Natural killer cell treated with Interleukin-12 subunit alpha and Interleukin-12 subunit beta and Interleukin-15 and Interleukin-18, amount 100 ng/mL, for 72 hours (primary cell): ENCODE measurements at places on chromosomes 16 and 17. TPM values are rescaled to one million over a fixed set of nuclear protein-coding genes. Genes with fewer than 3 reads are reported as not detected.

DNA sequence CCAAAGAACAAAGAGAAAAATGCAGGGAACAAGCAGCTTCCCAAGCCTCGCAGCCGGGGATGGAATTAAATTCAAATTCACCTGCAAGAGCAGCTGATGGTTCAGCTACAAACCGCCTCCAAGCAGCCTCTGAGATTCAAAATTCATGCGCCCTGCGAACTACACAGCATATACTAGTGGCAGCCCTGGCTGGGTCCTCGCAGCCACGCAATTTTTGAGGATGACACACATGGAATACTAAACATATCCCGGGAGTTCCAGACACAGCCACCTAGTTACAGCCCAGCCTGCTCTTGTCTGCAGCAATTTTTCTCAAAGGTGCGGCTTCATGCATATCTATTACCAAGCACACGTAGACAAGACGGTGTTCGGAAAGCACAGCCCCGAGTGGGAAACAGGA is 35.9 kb upstream of the KIFC3 start:
- no peak overlapping the region for H3K27ac ChIP-seq
- H3K27me3 ChIP-seq: no peaks in the 10 kb centered on the region
- H3K36me3 ChIP-seq: no peaks in the 10 kb centered on the region
- DNase-seq: no peak

Gene ADAD2
- total RNA-seq: not detected

DNA sequence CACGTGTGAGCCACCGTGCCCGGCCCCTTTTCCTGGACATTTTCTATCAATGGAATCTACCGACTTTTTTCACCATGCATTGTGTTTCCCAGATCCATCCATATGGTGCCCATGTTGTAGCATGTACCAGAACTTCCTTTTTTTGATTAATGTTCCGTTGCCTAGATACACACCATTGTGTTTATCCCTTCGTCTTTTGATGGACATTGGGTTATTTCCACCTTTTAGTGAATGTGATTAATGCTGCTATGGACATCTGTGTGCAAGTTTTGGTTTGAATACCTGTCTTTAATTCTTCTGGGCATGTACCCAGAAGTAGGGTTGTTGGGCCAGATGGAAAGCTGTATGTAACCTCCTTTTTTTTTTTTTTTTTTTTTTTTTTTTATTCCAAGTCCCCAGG is 79.8 kb downstream of the NT5M start:
- no peak overlapping the region for H3K4me3 ChIP-seq
- DNase-seq: no peak
- H3K27me3 ChIP-seq: peaks cover 15% of the 10 kb centered on the region
- H3K36me3 ChIP-seq: no peaks in the 10 kb centered on the region

Gene ATP1B2
- not detected for total RNA-seq

- peak within 1 kb of the TSS; percentile 96 for H3K4me3 ChIP-seq
- H3K4me1 ChIP-seq: peaks cover 36% of the 10 kb centered on the region
- DNase-seq: no peak
- H3K27ac ChIP-seq: peak within 1 kb of the TSS; percentile 72
These were observed at the start of gene MPRIP for GRCh38 chr17:17042384-17042736. TSS of gene MPRIP (plus strand) at chr17:17042457. CDS start at chr17:17042849, 392 bp downstream.

DNA sequence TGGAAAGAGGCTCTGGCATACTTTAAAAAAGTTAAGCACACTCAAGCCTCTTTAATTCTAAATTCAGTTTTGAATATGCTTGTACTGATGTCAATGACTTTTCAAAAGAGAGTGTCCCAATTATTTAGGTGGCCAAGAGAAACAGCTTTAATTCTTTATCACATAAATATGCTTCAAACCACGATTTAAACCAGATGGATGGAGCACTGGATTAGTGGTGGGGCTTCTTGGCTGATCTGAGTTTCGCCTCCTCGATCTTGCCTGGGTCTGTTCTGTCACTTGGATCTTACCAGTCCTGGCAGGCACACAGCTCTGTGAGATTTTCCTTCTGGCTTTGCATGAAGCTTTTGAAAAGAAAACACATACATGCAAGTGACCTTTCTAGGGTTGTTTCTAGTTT is 467.8 kb downstream of the MAF start:
- DNase-seq: no peak
- peaks cover 3% of the 10 kb centered on the region for H3K27me3 ChIP-seq
- no peak overlapping the region for H3K4me3 ChIP-seq
- no peaks in the 10 kb centered on the region for H3K36me3 ChIP-seq
- H3K4me1 ChIP-seq: no peaks in the 10 kb centered on the region

DNA sequence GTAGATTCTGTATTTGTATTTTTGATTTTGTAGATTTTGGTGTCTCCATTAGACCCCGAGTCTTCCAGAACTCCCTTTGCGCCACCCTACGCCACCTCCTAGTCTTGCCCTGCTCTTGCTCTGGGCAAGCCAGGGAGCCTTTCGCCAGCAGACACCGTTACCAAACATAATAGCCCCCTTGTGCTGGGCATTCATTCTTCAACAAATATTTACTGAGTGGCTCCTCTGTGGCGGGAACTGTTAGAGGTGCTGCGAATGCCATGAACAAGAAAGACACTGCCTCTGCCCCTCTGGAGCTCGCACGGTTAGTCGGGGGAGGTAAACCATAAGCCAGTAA is 841 bp upstream of the GPT2 start:
- peak overlapping the region; percentile 91 for H3K27ac ChIP-seq
- H3K27me3 ChIP-seq: peaks cover 13% of the 10 kb centered on the region
- DNase-seq: no peak
- no peaks in the 10 kb centered on the region for H3K36me3 ChIP-seq

DNA sequence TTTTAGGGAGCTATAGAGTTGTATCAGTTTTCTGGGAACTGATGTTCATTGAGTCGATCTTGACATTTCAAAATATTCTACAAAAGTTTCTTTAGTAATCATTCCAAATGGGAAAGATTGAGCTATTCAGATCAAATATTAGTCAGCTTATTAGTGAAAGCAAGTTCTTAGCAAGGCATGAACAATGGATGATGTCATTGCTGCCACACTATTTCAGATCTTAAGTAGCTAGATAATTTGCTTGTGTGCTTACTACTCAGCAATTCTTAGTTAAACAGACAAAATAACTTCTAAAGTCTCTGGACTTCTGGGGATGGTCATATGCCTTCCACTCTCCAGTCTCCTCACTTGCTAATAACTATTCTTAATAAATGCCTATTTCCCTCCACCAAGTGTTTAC is 69.0 kb upstream of the CDH8 start:
- H3K27me3 ChIP-seq: no peaks in the 10 kb centered on the region
- H3K4me1 ChIP-seq: no peaks in the 10 kb centered on the region
- peaks cover 4% of the 10 kb centered on the region for H3K36me3 ChIP-seq
- no peak overlapping the region for H3K27ac ChIP-seq

Gene SLC13A2
- total RNA-seq: not detected

DNA sequence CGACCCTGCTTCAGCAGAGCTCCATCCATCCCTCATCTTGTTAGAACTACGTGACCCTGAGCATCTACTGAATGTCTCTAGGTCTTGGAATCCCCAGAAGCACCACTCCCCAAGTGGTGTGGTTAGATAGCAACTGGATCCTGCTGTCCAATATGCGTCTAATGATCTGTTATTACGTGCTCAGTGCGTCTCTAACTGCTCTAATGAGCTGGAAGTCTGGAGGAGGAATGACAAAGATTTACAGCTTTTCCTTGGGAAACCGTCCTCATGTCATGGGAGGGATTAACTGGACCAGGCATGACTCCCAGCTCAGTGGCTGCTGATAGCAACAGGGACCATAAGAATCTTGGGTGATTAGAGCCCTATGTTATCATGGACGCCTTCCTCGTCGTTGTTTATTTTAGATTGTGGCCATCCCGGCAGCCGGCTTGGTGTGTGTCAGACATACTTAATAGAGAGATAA is 150.9 kb downstream of the HS3ST3B1 start:
- H3K4me1 ChIP-seq: no peaks in the 10 kb centered on the region
- no peak overlapping the region for H3K27ac ChIP-seq
- H3K4me3 ChIP-seq: no peak overlapping the region
- no peak for DNase-seq
- no peaks in the 10 kb centered on the region for H3K36me3 ChIP-seq

- no peaks in the 10 kb centered on the region for H3K36me3 ChIP-seq
- H3K4me3 ChIP-seq: peak overlapping the region; percentile 49
- H3K4me1 ChIP-seq: peaks cover 16% of the 10 kb centered on the region
- H3K27me3 ChIP-seq: peaks cover 16% of the 10 kb centered on the region
- no peak for DNase-seq
These were observed 9.4 kb downstream of the LPO start for GRCh38 chr17:58247511-58248363.

Gene MYH2
- total RNA-seq: not detected

Gene ELMO3
- 3.6 TPM for total RNA-seq

DNA sequence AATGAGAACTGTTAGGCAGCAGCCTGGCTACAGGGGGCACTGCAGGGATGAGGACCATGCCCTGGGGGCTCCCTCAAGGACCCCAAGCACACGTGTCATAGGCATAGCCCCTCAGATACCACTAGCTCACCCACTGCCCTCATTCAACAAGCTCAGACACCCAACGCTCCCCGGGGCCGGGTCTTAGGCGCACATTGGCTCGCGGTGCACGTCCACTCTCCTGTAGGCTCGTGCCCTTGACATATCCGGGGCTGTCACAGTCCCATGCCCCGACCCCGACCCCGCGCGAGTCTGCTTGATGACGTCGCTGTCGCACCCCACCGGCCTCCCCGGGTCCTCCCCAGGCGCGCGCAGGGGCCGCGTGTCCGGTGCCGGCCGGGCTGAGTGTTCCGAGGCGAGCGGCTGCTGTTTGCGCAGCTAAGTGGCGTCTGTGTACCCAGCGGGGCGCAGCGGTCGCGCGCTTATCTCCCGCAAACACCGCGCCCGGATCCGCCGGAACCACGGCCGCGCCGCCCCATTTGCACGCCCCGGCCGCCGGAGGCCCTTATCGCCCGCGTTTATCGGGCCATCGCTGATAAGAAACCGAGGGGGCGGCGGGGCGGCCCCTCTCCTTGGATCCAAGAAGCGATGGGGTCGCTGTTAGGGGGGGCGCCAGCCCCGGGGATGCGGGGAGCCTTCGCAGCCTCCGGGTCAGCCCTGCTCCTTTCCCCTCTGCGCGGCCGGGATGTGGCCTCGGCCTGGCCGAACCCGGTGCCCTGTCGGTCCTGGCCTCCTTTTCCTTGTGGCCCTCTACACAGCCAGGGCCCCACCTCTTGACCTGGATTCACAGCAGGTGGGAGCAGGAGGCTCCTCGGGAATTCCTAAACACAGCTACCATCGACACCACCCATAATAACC is 20.7 kb upstream of the NAGS start:
- DNase-seq: no peak
- H3K27me3 ChIP-seq: peaks cover 54% of the 10 kb centered on the region
- H3K36me3 ChIP-seq: no peaks in the 10 kb centered on the region
- no peak overlapping the region for H3K4me3 ChIP-seq
- H3K27ac ChIP-seq: no peak overlapping the region

Gene C17orf58
- 19.2 TPM for total RNA-seq

Gene KRT10
- 42.3 TPM for total RNA-seq

- H3K27ac ChIP-seq: peak overlapping the region; percentile 86
- H3K36me3 ChIP-seq: peaks cover 27% of the 10 kb centered on the region
- peaks cover 40% of the 10 kb centered on the region for H3K4me1 ChIP-seq
- peak overlapping the region; percentile 71 for H3K4me3 ChIP-seq
These were observed 62.8 kb downstream of the GRB7 start for GRCh38 chr17:39800540-39800939.

Gene CYB5B
- 162 TPM for total RNA-seq

DNA sequence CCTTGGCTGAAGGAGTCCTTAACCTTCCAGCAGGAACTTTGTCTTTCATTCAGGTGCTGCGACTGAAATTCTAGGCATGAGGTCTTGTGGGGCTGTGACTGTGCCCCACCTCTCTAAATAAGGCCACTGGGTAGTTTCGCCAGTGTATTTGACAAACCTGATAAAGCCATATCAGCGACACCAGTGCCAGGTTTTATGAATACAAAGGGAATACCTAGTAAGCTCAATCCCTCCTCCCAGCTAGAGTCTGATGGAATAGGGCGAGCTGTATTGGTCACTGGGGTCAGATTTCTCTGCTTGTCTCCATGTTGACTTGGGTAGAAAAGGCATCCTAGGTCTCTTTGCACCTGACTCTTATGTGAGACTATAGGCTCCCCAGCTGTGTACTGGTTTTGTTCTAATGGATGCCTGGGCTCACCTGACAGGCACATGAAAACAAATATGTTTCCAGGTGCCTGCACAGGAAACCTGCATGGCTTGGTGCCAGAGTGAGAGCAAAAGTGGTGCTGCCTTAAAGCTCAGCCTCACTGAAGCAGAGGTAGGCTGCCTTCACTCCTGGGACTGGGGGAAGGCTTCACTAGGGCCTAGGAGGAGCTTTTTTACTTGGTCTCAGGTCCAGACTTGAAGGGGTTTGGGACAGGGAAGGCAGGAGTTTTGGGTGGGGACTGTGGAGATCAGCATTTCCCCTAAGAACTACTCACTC is 8.3 kb downstream of the SLC7A6 start:
- DNase-seq: no peak
- peak overlapping the region; percentile 57 for H3K27ac ChIP-seq
- no peak overlapping the region for H3K4me3 ChIP-seq
- H3K27me3 ChIP-seq: no peaks in the 10 kb centered on the region
- peaks cover 11% of the 10 kb centered on the region for H3K36me3 ChIP-seq

Gene CCL2
- total RNA-seq: 0.40 TPM

DNA sequence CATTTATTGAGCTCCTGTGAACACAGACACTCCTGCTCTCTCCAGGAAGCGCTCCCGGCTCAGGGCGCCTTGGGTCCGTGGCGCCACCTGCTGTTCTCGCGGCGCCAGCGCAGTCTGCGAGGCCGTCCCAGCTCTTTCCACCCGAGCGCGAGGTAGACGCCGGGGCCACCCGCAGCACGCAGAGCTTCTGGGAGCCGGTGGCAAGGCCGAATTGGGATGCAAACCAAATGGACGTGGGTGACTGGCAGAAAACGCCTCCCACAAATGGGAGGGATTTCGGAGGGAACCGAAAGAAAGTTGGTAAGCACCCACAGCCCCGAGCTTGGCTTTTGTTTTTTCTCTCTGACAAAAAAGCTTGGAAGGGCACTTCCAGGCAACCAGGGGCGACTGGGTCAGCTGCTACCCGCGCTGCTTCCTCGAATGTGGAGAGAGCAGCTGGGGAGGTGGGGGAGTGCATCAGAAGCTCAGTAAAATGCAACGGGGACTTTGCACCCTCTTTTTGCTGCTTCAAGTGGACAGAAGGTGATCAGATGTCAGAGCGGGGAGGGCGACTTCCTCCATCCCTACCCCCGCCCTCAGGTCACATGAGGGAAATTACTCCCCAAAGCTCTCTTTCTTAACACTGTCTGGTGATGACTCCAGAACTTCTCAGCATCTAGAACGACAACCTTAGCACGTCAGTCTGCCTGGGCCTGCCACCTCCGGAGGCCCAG is 13.5 kb upstream of the N4BP1 start:
- peaks cover 4% of the 10 kb centered on the region for H3K27me3 ChIP-seq
- H3K4me3 ChIP-seq: peak overlapping the region; percentile 80
- H3K4me1 ChIP-seq: peaks cover 28% of the 10 kb centered on the region
- peak overlapping the region; percentile 67 for H3K27ac ChIP-seq
- no peaks in the 10 kb centered on the region for H3K36me3 ChIP-seq

Gene SRCIN1
- 0.28 TPM for total RNA-seq

Gene C17orf67
- total RNA-seq: 4.7 TPM

- H3K4me3 ChIP-seq: peak overlapping the region; percentile 20
- H3K4me1 ChIP-seq: peaks cover 40% of the 10 kb centered on the region
- H3K27me3 ChIP-seq: no peaks in the 10 kb centered on the region
- H3K27ac ChIP-seq: no peak overlapping the region
- no peak for DNase-seq
These were observed 10.1 kb downstream of the METRNL start for GRCh38 chr17:83089328-83090132.
